ENCODE measurements at places on chromosomes 4 and X.

- DNase-seq, result no peak
Observed at GRCh38 chr4:89368861-89369260, 61.3 kb upstream of the GPRIN3 start.

GRCh38 chrX:40247848-40248622 lies 150.3 kb upstream of the BCOR start:
- no peak for DNase-seq

GRCh38 chr4:72468904-72469502 lies 100.0 kb downstream of the ADAMTS3 start:
- DNase-seq, result no peak

GRCh38 chr4:90190525-90190924 lies 63.3 kb downstream of the CCSER1 start:
- DNase-seq, result no peak

GRCh38 chr4:125091-125771 lies 930 bp downstream of the ZNF718 start:
- DNase-seq, result no peak

- DNase-seq, result no peak
Observed at GRCh38 chr4:172157946-172158345, 344.7 kb downstream of the GALNTL6 start.

DNA sequence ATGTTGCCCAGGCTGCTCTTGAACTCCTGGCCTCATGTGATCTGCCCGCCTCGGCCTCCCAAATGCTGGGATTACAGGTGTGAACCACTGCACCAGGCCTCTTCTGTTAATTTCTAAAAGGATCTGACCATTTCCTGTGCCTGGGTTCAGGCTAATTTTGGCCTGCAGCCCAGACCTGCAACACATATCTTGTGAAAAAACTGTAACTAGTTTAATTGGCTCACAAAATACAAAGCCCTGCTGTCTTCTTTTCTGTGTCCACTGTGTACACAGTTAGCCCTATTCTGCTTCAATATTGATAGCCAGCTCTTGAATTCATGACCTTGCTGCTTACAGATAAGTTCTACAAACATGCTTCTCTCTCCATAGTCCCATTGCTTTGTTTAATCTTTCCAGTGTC lies 753.5 kb downstream of the PDHA2 start:
- DNase-seq, result no peak

DNA sequence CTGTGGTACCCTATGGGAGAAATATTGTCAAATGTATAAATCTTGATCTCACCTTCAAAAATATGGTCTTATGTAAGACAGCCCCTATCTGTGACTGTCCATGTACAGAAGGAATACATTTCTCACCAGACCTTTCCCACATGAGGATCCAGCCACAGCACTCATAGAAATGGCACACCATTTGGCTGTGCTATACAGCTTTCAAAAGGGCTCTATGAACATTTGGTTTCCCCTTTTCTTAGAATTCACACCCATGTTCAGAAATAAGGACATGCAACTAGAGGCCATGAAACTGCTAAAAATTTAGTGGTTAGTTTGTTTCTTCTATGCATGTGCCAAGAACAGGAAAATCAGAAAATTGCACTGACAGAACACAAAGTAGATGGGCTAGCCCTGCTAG lies 62.7 kb downstream of the ANTXR2 start:
- DNase-seq, result no peak

- DNase-seq, result no peak
Observed at GRCh38 chr4:40630335-40631021, 814 bp upstream of the RBM47 start.

GRCh38 chrX:97616883-97617530 lies 733.3 kb downstream of the RPA4 start:
- peak; percentile 14 for DNase-seq

- peak; percentile 88 for DNase-seq
Observed at GRCh38 chrX:131792789-131793462, 230.2 kb upstream of the STK26 start.

GRCh38 chr4:26005764-26006163 lies 91.7 kb downstream of the SMIM20 start:
- no peak for DNase-seq

- DNase-seq, result no peak
Observed at GRCh38 chrX:7086384-7086783, 61.1 kb upstream of the STS start.

GRCh38 chr4:135123632-135124031 lies 922.0 kb upstream of the PABPC4L start:
- DNase-seq, result no peak

- peak; percentile 42 for DNase-seq
Observed at GRCh38 chrX:37314531-37314930, 34.6 kb upstream of the PRRG1 start.

DNA sequence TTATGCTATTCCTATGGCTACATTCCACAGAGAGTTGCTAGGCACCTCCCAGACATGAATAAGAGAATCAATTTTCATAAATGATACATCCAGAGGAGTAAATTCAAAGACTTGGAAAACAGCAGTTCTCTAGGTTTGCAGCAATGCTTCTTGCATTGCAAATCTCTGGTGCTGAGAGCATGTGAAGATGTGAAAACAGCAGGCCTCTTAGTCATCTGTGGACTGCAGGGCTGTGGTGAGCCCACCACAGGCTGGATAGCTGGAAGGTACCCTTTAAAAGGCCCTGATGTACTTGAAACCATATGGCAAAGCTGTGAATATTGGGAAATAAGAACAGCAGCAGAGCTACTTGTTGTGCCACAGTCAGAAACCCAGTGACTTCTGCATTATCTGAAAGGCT lies 2135.9 kb downstream of the ARAP2 start:
- peak; percentile 58 for DNase-seq

DNA sequence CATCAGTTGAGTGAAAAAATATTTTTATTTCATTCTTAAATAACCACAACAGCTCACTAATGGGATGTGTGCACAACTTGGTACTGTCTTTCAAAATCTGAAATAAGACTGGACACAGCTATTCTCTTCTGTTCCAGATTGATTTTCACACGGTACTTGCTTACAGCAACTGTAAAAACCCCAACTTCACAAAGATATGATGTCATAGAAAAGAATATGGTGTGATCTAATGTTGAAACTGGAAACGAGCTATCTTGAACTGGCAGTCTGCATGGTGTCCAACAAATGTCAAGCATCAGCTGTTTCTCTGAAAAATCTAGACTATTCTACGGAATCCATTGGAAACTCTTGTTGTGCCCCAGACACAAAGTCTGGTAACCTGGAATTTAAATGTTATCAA lies 14.7 kb downstream of the HELQ start:
- no peak for DNase-seq

- DNase-seq, result no peak
Observed at GRCh38 chr4:88892646-88893045, 164.3 kb downstream of the FAM13A start.

DNA sequence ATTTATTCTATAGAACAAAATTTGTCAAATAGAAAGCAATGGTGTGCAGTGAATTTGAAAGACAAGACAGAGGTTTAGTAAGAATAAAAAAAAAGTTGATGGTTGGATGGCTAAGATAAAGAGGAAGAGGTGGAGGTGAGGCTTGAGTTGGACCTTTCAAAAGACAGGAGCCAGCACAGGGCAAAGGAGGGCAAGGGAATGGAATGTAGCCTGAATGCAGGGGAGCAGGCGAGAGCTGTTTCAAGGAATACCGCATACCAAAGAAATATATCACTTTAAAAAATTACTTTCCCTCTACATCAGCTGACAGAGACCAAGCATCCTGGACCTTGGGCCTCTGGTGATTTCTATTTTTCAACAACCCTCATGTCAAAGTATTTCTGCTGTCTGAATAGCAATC lies 38.0 kb upstream of the CXXC4 start:
- DNase-seq, result no peak

- no peak for DNase-seq
Observed at GRCh38 chr4:179248821-179249220, 1806.6 kb upstream of the AGA start.

GRCh38 chr4:126603825-126604224 lies 1028.9 kb upstream of the INTU start:
- DNase-seq, result no peak

- peak; percentile 4 for DNase-seq
Observed at GRCh38 chrX:22748093-22748999, 251.4 kb upstream of the DDX53 start.

GRCh38 chr4:17112292-17112659 lies 213.8 kb upstream of the LDB2 start:
- DNase-seq, result no peak

- DNase-seq, result no peak
Observed at GRCh38 chrX:3379111-3379510, 32.7 kb upstream of the MXRA5 start.

- DNase-seq, result peak; percentile 46
Observed at GRCh38 chr4:108466936-108467902, 153.2 kb upstream of the RPL34 start.

- DNase-seq, result no peak
Observed at GRCh38 chr4:75101906-75102786, 169.2 kb downstream of the PARM1 start.

DNA sequence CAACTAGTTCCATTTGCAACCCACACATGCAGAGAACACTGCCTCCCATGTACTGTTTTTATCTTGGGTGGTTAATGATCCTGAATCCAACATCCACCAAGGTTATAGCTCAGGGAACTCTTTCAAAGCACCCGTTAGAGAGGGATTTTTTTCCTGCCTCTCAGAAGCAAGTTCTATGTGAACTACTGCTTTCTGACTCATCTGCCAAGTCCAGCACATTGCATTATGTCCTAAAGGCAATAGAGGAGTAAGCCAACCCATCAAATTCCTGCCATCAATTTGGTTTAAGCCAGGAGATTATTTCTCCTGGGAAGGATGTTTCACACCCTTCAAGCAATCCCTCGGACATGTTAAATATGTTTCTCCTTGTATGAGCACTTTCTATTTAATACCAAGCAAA lies 334.5 kb downstream of the GASK1B start:
- no peak for DNase-seq

GRCh38 chr4:67880866-67881610 lies 2.8 kb downstream of the TMPRSS11D start:
- DNase-seq, result no peak
